EL (cell line): ENCODE measurements at places on chromosomes 3 and 15.

DNA sequence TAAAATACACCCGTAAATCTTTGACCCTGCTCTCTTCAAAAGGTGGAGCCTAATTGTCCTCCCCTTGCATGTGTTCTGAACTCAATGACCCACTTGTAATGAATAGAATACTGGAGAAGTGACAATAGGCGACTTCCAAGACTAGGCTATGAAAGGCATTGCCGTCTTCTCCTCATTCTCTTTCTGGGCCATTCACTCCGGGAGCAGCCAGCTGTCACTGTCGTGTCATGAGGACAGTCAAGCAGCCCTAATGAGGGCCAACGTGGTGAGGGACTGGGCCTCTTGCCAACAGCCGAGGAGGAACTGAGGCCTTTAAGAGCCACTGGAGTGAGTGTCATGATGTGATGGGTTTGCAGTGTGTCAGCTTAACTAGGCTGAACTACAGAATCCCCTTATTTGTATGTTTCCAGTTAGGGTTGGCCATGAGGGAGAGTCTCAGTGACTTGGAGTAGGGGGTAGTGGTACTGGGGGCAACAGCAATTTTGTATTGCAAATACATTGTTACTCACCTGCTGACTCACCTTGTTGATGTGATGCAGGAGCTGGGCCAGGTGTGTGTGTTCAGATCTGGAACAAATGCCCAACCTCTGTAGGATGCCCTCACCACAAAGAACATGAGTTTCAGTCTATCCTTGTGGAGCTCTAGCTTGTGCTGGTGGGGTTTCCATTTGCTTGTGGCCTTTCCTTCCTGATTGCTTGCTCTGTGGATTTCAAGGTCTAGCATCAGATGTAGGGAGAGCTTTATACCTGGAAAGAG, 188.5 kb upstream of the PROK2 start:
- DNase-seq, result no peak

- no peak for DNase-seq
Observed at GRCh38 chr3:55313666-55314065, 173.4 kb downstream of the WNT5A start.

DNA sequence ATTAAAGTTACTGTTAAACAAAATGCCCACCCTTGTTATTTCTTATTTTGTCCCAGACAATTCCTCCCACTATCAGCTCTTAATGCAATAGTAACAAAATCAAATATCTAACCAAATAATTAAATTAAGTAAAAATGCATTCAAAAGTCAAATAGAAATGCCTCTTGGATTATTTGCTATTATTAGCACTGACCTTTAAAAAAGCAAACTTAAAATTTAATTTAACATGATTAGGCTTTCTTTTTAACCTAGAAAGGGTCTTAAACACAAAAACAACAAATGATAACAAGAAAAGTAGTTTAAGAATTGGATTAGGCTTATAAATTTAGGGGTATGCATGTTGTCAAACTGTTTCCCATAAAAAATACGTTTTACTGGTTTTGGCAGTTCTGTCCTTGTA, 159.8 kb downstream of the CBLB start:
- no peak for DNase-seq

DNA sequence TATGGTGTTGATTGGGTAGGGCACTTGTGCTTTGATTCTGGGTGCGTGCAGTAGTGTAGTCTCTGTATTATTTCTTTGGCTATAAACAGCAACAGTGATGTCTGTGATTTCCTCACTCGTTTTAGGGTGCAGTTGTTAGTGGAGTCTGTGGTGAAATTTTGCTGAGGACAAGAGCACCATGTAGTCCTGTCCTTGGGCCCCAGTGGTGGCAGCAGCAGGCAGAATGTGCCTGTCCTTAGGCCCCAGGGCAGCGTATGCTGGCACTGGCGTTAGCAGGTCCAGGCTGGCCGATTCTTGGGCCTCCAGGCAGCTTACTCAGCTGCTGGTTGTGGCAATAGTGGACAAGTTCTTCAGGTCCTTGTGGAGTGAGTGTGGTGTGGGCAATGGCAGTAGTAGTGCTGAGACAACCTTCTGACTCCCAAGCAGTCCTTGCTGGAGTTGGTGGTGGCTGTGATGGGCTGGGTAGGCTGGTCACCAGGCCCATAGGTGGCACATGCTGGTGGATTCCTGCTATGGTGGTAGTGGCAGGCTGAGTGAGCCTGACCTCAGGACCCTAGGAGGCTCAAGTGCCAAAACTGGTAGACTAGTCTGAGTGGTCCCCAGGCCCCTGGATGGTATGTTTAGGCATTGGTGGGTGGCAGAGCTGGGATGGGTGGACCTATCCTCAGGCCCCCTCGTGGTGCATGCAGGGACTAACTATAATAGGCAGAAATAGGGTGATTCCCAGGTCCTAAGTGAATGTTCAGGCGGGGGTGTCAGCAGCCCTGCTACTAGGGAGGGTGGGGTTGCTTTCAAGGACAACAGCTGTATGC, 56.3 kb downstream of the TNFAIP8L3 start:
- no peak for DNase-seq

DNA sequence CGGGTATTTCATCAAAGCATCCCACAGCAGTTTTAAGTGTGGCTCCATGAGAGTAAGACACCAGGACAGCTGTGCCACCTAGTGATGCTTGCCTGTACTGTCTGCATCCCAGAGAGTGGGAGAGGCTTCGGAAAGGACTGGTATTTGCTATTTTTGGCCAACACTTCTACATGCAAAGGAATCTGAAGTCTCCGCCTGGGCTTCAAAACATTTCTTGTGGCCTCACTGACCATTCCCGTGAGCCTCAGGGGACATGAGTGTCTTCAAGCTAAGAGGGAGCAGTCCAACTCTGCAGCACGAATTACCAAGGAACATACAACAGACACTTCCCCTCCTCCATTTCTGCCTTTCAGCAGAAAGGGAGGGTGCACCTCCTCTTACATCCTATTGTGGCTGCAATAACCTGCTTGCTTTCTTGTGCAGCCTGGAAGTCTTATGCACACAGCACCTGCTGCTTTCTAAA, 177.5 kb downstream of the RORA start:
- peak; percentile 60 for DNase-seq

DNA sequence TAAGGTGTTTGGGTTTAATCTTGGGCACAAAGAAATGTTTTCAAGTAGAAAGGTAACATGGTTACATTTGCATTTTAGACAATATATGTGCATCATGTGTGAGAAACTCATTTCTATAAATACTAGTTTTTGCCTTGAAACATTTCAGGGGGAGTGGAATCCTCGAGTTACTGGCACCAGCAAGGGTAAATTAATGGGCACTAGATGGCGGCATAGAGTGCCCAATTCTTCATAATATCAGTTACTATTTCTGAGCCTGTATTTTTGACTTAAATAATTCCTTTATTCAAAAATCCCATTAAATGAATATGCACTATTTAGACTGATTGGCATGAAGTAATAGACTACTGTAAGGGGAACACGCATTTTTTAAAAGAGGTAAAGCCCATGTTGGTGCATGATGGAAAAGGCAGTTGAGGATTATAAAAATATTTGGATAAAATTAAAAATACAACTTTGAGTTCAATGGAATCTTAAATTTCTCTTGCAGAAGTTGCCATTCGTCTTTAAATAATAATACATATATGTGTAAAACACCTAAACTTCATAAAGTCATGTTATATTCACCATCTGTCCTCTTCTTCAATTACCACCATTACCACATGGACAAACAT, 106.3 kb downstream of the ZBTB20 start:
- peak; percentile 51 for DNase-seq

DNA sequence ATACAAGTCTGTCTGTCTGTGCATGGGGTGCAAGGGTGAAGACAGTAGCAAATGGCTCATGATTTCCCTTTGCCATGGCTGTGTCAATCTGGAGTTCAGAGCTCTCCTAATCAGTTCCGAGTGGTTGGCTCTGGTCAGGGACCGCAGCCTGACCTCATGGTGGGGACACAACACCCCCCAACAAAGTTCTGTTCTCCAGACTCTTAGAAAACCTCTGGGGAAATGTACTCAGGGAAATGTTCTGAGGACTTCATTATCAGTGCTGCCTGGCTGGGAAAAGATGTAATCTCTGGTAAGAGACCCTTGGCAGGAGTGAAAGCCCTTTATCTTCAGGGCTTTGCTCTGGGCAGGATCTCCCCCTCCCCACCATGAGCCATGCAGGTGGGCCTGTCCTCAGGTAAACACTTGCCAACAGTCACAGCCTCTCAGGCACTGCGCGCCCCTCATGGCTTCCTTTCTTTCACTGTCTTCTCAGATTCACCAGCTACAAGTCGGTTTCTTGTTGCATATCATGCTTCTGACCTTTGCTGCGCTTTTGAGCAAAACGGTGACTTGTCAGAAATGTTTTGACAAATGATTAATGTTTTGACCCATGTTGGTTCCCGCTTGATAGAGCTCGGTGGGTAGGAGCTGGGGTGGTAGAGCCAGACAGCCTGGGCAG, 95.5 kb downstream of the ST6GAL1 start:
- no peak for DNase-seq

DNA sequence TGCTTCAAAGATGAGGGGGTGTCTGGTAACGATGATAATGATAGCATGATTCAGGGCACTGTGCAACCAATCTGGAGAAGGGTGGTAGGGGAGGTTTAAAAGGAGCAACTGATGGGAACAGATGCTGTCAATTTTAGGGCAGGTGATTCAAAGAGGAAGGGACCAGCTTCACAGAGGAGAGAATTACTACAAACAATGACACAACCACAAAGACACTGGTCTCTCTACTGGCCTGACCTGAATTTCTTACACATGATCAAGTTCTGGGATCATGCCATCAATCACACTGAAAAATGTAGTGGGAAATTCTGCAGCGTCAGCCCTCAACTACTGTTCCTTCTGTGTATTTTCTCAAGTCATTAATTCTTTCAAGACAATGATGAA, 2.6 kb upstream of the CDV3 start:
- peak; percentile 63 for DNase-seq

DNA sequence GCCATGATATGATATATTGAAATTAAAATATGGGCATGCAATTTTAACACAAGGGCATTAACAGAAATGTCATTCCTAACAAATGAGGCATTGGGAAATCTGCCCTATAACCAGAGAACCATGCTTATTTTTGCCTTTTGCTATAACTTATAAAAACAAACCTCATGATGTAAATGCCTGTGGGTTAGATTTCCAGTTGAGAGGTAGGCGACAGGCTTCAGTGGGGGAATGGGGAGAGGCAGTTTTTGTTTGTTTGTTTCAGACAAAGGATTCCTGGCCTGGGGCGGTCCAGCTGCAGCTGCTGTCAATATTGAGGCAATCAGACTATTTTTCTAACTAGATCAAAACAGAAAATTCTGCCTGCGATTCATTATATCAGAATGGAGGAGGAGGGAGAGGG, 490.4 kb upstream of the CFAP20DC start:
- DNase-seq, result peak; percentile 37

DNA sequence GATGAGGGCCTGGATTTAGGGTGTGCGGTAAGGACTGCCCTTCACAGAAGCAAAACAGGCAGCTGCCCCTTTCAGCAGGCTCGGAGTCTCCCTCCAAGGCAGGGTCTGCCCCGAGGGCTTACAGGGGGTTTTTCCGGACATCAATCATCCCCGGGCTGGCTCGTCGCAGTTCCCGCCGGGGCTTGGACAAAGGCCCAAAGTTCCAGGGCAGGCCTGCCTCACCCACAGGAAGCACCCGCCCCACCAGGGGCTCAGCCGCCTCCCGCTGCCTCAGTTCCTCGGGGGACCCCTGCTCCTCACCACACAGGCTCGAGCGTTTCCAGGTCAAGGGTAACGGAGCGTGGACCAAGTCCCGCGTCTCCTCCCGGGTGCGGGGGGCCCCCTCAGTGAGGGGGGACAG, 27.0 kb downstream of the KIF7 start:
- DNase-seq, result no peak

GRCh38 chr3:132378846-132379245, 38.5 kb upstream of the DNAJC13 start:
- DNase-seq, result no peak

DNA sequence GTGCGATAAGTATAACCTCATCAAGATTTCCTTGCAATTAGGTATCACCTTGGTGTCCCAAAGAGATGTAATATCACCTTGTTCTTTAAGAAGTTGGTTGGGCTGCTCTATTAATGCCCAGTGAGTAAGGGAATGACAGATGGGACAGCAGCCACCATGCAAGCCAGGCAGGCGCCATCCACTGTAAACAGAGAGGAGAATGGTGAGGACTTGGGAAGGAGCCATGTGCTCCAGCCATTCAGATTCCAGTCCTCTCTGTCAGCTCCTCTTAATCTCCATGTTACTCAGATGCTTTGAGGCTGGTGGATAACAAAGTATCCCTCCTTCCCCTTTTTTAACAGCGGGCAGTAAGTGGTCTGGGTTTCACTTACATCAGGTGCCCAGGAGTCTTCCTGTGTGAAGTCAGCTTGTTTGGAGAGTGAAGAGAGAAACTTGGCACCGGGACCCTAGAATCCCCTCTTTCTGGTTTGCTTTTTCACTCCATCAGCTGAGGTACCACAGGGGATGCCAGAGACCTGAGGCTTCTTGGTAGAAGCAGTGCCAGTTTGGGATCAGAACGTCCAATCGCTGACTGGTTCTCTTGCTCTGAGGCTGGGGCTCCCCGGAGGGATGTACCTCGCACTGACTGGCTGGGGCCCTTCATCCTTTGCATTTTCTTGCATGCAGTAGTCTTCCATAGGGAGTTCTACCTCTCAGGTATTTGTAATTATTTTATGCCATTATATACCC, 29.5 kb downstream of the SLCO3A1 start:
- DNase-seq, result no peak

DNA sequence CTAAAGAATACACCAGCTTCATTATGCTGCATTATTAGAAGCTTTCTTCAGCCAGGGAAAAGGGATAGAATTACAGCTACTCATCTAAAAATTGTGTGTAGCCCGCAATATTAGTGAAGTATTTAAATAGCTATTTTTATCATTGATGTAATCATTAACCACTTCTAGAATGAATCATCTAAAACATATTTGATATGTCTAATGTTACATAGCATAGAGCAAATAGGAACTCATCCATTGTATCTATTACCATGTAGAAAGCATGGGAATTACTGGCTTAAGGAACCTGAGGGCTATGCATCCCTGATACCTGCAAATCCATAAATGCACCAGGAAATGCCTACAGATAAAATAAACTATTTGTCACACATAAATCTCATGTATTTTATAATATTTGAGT, 54.5 kb upstream of the VGLL3 start:
- DNase-seq, result no peak

- no peak for DNase-seq
Observed at GRCh38 chr15:87733541-87733941, 523.0 kb downstream of the NTRK3 start.

DNA sequence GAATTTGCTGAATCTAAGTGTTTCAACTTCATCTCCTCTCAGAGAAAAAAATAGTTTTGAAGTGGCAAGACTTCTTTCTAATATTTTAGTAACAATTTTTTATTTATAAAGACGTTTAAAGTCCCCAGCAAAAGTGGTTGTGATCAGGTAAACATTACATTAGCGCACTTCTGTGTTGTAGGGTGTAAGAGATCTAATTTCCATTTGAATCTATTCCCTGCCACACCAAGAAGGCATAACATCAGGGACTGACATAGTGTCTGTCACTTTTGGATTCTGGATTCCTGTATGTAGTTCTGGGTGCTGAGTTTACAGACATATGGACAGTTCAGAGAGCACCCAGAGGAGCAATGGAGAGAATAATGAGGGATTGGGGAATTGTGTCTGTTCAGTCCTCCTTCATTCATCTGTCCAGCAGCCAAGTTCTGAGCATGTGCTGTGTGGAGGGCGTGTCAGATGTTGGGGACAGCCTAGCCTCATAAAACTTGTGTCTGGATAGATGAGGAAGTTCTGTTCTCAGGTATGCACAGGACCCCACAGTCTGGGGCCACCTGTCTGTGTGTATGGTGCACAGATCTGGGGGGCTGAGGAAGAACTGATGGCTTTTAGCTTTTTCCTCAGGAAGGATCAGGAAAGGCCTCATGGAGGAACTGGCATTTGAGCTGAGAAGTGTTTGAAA, 65.6 kb downstream of the MAP2K5 start:
- no peak for DNase-seq

- no peak for DNase-seq
Observed at GRCh38 chr15:92143765-92144164, 249.9 kb upstream of the ST8SIA2 start.
